ENCODE measurements at places on chromosomes 5 and 9.

DNA sequence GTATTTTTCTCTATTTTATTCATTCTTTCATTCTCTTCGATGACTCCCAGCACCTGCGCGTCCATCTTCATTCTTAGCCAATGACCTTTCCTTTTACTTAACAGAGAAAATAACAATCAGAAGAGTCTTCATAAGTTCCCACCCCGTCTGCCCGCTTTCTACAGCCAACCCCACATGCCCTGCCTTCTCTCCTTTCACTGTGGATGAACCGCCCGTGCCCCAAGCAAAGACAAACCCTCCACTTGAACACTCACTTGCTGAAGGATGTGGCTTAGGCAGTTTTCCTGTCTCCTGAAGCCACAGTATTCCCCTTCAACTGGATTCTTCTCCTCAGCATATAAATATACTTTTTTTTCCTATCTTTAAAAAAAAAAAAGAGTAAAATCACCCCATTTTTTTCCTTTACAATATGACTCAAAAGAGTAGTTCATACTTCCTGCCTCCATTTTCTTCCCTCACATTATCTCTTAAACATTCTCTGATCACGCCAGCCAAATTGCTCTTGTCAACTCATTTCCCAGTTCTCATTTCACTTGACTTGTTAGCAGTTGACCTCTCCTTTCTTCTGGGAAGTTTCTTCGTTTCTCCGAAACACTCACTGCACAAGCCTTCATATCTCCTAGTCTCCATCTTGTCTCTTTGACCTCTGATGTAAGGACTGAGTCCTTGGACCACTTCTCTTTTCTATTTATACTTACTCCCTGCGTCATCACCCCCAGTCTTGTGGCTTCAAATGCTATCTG is 11.1 kb downstream of the NIPSNAP3B start:
- DNase-seq, result no peak

- DNase-seq, result no peak
These were observed 94.6 kb downstream of the SEMA6A start for GRCh38 chr5:116479776-116480675.

GRCh38 chr5:76801159-76801802 is 17.5 kb upstream of the F2RL1 start:
- DNase-seq, result no peak

DNA sequence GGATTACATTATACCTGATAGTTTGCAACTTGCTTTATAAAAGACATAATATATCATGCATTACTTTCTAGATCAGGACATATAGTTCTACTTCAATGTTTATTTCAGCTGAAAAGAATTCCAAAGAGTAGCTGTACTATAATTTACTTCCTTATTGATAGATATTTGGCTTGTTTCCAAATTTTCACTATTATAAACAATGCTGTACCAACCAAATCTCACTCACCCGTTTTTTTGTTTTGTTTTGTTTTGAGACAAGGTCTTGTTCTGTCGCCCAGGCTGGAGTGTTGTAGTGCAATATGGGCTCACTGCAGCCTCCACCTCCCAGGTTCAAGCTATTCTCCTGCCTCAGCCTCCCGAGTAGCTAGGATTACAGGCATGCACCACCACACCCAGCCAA is 132.7 kb downstream of the GNAQ start:
- no peak for DNase-seq

DNA sequence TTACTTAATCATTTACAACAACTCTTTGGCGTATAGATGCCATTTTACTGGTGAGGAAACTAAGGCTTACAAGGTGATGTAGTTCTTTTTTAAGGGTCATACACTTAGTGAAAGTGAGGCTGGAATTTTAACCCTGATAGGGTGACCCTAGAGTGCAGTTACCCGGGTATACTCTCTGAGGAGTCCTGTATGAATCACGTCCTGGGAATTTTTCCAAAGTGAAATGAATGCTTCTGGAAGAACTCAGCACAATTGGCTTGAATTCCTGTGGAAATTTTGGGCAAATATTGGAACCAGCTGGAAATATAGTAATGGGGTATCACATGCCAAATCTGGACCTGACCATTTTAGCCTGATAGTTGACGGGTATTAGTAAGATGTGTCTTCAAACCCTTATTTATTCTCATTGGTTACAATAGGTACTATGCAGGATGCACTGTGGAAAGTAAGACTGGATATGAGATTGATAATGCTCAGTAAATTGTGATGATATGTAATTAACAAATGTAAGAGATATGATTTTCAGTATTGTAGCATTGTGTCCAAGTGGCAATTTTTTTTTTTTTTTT is 14.8 kb downstream of the SUB1 start:
- DNase-seq, result no peak

DNA sequence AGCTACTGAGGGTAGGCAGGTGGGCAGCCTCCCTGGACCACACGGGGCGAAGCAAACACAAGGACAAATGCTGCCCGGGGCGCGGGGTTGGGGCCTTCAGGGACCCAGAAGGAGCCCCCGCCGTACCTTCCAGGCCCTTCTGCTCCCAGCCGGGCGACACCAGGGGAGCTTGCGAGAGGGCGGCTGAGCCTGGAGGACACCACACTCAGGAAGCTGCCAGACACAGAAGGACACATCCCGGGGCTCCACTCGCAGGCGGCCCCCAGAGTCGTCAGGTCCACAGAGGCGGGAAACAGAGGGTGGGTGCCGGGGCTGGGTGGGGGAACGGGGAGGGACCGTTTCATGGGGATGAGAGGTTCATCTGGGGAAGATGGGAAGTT is 58.5 kb upstream of the UBAC1 start:
- DNase-seq, result no peak

Data from activated naive CD8-positive, alpha-beta T cell treated with anti-CD3 and anti-CD28 coated beads, Interleukin-2, amount 50 U/mL, for 24 hours (primary cell).